Stimulated activated CD4-positive, alpha-beta T cell treated with anti-CD3 and anti-CD28 coated beads, Interleukin-12 subunit alpha, Interleukin-12 subunit beta, amount 100 ng/mL, for 48 hours (primary cell): ENCODE measurements at places on chromosomes 4 and X.

DNA sequence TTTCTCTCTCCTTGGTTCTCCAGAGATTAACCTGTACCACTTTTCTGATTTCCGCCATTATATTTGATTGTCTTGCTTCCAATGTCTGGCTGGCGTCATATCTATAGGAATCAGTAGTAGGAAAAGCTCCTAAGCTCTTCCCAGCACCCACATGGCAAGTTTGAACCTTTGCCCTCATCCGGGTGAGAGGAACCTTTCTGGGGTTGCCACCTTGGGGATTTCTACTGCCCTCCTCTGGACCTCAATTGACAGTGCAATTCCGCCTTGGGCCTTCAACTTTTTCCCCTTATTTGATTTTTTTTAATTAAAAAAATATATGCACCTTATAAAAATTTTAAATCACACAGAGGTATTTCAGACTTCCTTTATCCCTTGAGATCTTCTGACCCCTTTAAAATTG, 2.0 kb upstream of the CXorf66 start:
- no peak for DNase-seq

DNA sequence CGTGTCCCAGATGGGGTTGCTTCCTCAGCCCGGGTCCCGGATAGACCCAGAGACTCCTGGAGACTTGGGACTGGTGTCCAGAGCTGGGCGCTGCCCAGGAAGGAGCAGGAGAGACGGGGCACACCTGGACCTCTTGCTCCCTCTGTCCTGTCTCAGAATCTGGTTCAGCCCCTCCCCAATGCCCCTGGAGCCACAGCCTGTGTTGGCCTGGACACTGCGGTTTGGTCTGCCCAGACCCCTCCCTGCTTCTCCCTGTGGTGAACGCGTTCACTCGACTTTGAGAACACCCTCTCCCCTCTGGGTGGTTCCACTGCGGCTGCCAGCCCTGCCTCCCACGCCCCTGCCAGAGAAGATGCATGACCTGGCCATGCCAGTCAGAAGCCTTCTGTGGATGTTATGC, 111.1 kb downstream of the HMX1 start:
- DNase-seq, result no peak

DNA sequence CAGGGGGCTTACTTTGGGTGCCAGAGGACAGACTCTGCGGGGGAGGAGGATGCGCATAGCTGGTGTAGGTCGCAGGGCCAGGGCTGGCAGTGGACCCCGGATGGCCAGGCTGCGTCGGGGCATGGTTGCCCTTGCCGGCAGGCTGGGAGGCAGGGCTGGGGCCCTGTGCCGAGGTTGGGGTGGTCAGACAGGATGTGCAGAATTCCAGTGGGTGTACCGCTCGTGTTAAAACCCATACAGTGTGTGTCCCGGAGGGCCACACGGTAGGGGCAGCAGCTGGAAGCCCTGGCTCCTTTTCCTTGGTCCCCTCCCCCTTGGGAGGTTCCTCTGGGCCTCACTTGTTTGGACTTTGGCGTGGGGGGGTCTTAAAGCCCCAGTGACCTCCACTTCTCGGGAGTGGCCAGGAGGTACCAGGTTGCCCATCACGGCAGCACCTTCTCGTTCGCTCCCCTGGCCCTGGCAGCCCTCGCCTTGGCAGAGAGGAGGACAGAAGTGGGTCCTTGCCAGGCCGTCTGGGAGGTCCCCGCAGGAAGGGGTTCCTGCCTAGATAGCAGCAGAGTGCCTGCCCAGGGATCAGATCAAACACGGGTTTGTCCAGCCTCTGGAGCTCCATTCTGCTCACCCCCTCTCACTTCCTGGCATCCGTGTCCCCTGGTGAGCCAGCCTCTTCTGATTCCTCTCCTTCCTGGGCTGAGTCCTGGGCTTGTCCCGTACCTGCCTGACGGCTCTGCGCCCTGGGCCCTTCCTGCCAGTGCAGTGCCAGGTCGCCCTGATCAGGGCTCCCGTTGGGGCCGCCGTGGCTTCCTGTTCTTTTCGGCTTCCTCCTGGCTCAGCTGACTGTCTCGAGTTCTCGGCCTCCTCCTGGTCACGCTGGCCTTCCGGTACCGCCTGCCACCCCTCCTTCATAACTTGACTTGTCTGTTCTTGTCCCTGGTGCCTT, 56.7 kb upstream of the HGFAC start:
- DNase-seq, result no peak

DNA sequence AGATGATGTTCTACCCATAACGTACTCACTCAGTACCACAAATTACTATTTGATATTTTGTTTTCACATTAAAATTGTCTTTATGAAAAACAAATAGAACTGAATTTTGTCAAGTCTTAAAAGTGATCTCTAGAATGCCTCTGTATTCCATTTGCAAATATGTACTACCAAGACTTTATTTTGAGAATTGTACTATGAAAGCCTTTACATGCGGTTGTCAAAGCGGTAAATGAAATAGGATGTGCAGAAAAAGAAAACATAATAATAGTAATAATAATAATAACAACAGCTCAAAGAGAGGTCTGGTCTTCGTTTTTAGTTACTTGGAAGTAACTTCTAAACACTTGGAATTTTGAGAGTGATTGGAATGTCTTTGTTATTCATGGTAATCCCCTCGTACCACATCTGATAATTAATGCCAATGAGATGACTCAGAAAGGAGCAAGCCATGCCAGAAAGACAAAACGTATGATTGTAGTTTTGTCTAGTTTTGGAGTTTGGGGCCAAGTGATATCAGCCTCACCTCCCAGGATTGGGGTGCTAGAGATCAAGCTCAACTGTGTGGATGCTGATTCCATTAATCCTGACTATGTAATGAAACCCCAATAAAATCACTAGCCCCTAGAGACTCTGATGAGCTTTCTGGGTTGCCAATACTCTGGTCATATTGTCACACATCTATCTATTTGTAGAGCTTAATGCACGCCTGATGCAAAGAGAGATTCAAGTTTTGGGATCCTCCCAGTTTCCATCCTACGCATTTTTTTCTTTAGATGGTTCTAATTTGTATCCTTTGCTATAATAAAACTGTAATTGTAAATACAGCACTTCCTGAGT, 20.2 kb upstream of the CTSO start:
- DNase-seq, result no peak

DNA sequence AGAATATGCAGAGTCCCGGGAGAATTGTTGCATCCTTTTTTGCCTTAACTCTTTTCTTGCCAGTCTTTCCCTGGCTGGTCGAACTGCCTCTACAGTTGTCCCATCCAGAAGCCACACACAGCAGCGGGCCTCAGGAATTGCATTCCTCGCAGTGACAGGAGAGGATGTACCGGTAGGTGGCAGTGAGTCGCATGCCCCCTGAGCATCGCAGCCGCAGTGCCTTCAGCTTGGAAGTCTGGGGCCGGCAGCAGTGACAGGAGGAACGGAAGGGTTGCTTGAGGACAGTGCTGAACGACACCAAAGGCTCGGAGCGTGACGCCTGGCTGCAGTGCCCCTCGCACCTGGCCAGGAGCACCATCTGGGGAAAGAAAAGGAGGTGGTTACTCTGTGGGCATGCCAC, 23.5 kb downstream of the NDP start:
- DNase-seq, result peak; percentile 5

GRCh38 chr4:51840781-51841180, 2.2 kb upstream of the DCUN1D4 start:
- no peak for DNase-seq

DNA sequence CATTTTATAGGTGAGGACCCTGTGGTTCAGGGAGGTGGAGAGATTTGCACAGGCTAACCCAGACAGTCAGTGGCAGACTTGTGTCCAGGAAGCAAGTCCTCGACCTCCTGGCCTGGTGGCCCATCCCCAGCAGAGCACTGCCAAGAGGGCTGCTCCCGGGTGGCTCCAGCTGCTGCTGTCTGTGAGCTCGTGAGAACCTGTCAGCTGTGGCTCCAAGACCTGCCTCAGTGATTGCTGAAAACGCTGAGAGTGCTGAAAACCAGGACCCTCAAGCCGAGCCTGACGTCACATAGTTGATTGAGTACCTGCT, 74.2 kb downstream of the RTL9 start:
- DNase-seq, result no peak

GRCh38 chr4:139050446-139050845, 34.9 kb downstream of the NOCT start:
- DNase-seq, result no peak

DNA sequence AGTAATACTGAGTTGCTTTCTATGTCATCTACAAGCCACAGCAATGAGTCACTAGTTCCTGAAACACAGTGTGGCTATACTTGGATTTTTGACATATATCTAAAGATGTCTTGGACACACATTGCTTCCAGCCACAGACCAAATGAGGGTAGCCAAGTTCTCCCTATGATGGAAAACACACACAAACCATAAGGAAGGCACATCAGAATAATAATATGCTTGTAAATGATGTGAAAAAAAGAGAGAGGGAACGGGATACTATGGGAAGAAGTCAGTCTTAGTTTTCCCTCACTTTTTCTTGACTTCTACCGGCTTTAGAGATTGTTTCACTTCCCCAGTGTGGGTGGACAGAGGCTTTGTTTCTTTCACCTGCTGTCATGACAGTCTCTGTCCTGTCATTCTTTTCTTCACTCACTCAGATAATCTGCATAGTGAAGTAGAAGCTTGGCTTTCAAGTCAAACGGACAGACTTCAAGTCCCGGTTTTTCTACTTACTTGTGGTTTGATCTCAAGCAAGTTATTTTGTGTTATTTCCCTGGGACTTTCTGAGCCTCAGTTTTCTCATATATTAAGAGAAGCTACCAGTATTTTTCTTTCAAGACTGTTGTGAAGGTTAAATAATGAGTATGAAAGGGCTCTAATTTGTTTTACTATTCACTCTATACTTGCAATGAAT, 34.7 kb downstream of the P2RY10 start:
- DNase-seq, result no peak

- no peak for DNase-seq
Observed at GRCh38 chrX:139112432-139112831, 400.9 kb upstream of the FGF13 start.

GRCh38 chr4:53647547-53647946, 56.3 kb upstream of the LNX1 start:
- DNase-seq, result no peak

GRCh38 chr4:168028568-168028967, 63.8 kb upstream of the ANXA10 start:
- no peak for DNase-seq

DNA sequence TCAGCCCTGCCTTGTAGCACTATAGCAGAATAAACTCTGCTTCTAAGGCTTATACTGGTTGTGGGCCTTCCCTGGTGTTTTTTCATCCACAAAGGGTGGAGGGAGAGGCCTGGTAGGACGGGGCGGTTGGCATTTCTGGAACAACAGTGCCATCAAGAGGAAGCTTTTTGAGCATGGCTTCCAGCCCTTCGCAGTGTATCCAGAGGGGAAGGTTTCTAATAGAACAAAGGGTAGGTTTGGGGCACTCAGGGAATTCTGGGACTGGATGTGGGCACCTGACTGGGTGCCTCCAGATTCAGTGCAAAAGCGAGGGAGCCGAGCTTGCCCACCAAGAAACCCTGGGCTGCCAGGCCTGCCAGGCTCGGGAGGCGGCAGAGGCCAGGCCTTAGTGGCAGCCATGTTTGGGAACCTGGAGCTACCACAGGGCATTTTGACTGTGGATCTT, 229.6 kb upstream of the AGTR2 start:
- no peak for DNase-seq

GRCh38 chr4:169619518-169619957, 840 bp upstream of the CLCN3 start:
- no peak for DNase-seq

GRCh38 chrX:30887721-30888120, 1.3 kb downstream of the TAB3 start:
- DNase-seq, result peak; percentile 34

DNA sequence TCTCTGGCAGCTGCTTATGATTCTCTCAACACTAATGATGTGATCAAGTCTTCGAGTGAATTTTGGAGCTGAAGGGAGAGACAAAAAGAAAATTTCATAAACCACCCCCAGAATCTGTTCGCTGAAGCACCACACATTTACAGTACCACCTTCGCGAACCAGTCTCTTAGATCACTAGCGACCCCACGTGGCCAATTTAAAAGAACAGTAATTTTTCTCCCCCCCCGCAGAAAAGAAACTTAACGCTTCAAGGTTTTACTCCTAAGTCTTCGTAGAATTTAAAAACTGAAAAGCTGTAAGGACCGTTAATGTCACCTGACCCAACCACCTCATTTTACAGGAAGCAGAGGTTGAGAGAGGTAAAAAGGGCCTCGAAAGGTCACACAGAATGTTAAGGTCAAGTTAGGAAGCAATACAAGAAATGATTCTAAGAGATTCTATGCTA, 187.5 kb downstream of the QDPR start:
- peak; percentile 25 for DNase-seq

DNA sequence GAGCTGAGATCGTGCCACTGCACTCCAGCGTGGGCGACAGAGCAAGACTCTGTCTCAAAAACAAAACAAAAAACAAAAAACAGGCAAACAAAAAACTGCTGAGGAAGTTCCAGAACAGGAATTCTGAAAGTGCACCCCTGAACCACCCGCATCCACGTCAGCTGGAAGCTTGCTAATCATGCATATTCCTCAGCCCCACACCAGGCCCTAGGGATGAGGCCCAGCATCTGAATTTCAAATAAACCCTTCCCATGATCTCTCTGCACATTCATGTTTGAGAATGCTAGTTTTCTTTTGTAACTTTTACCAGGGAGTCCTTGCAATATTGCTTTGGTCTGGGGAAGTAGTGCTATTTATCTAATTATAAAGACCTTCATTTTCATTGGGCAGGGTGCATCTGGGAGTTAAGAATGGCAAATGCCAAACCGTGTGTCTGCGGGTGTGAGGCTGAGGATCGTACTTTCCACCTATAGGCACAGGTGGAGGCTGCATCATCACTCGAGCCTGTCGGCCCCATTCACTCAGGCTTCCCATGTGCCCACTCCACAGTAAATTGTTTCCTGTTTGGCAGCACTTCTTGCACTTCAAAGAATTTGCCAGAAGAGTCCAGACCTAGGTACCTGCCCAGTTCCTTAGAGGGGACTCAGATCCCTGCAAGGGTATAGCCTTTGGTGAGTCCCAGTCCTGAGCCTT, 23.6 kb downstream of the CCKAR start:
- DNase-seq, result no peak

DNA sequence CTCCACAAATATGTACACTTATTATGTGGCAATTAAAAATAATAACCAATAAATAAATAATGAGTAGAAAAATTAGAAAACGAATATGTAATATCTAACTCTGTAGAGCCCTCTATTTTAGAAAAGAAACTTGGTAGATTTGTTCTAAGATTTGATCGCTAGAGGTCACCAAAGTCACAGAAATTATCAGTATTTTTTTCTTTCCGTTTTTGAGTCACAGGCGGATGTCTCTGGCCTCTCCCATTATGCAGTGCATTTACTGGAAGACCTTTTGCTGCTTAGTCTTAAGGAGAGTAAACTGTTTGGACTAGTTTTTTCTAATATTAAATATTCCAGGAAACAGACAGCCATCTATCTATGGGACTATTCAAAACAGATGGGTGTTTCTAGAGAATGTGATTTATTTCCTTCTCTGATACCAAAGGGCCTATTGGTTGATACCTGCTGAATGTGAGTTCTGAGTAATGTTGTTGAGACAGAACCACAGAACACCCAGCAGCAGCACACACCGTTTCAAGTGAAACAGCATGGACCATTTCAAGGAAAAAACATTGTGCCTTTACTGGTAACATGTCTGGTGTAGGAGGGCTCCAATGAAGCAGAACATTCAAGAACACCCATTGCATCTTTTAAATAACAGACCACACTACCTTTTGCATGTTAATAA, 34.0 kb upstream of the GYPA start:
- peak; percentile 25 for DNase-seq

GRCh38 chr4:89820010-89820409, 17.0 kb downstream of the SNCA start:
- no peak for DNase-seq
